Right cardiac atrium (tissue), 5 donors: ENCODE measurements at places on chromosomes 1 and 21. TPM values are rescaled to one million over a fixed set of nuclear protein-coding genes. Genes with fewer than 3 reads are reported as not detected.

NMNAT2 gene
- total RNA-seq = 54.4 TPM

AKNAD1 gene
- not detected for total RNA-seq

FCRL1 gene
- total RNA-seq = not detected

PLA2G4A gene
- total RNA-seq = 7.8 TPM

ANKRD35 gene
- 2.0 TPM for total RNA-seq

LINGO4 gene
- 0.32 TPM for total RNA-seq
